Dermis lymphatic vessel endothelial cell (primary cell): ENCODE measurements at places on chromosomes 5 and 9. TPM values are rescaled to one million over a fixed set of nuclear protein-coding genes. Genes with fewer than 3 reads are reported as not detected.

Gene LCP2
- not detected in 2 replicates for total RNA-seq

Gene PCDHGB4
- 6.7 and 11.3 TPM in 2 replicates for total RNA-seq

Gene TAF11L6
- total RNA-seq = not detected in 2 replicates

Gene NLN
- total RNA-seq = 23.2 and 34.1 TPM in 2 replicates

Gene CDH18
- not detected in 2 replicates for total RNA-seq

Gene MARCOL
- total RNA-seq = not detected in 2 replicates

Gene ACTBL2
- under 0.01 TPM in 1 of 2 replicates, not detected in the other for total RNA-seq

Gene FBP1
- total RNA-seq = 0.09 and 0.33 TPM in 2 replicates

Gene ISCA1
- total RNA-seq = 33.1 and 39.7 TPM in 2 replicates

Gene PTAR1
- 59.4 and 70.1 TPM in 2 replicates for total RNA-seq

Gene ANKRD31
- under 0.01 TPM in 2 replicates for total RNA-seq

Gene PCDHGB3
- total RNA-seq = 2.6 and 4.3 TPM in 2 replicates

Gene TPPP
- total RNA-seq = 0.09 and 0.11 TPM in 2 replicates

Gene BARX1
- total RNA-seq = not detected in 2 replicates

Gene PSMB7
- total RNA-seq = 167 and 197 TPM in 2 replicates

Gene SLC24A2
- not detected in 2 replicates for total RNA-seq

Gene PCDHB6
- total RNA-seq = 0.09 and 0.11 TPM in 2 replicates

Gene KIF20A
- total RNA-seq = 8.3 and 11.8 TPM in 2 replicates

Gene STPG3
- total RNA-seq = 0.54 TPM in 1 of 2 replicates, not detected in the other

Gene PRDM9
- total RNA-seq = not detected in 2 replicates

Gene PLEKHG4B
- total RNA-seq = under 0.01 and 0.11 TPM in 2 replicates

Gene LRRC19
- not detected in 2 replicates for total RNA-seq

Gene BARHL1
- not detected in 2 replicates for total RNA-seq

Gene MEF2C
- total RNA-seq = 179 and 220 TPM in 2 replicates

Gene DNAJC18
- total RNA-seq = 7.3 and 7.8 TPM in 2 replicates

Gene PCDHA1
- under 0.01 and 0.09 TPM in 2 replicates for total RNA-seq

Gene FGF10
- total RNA-seq = not detected in 2 replicates

Gene SLC12A7
- 18.4 and 19.1 TPM in 2 replicates for total RNA-seq

Gene NKD2
- under 0.01 and 0.11 TPM in 2 replicates for total RNA-seq

Gene NUTM2F
- total RNA-seq = not detected in 2 replicates

Gene DBH
- not detected in 2 replicates for total RNA-seq

Gene CAVIN4
- 1.8 and 1.9 TPM in 2 replicates for total RNA-seq

Gene STKLD1
- 0.69 and 0.98 TPM in 2 replicates for total RNA-seq

Gene UNC5A
- 0.22 and 0.26 TPM in 2 replicates for total RNA-seq

Gene PRR16
- total RNA-seq = under 0.01 and 0.11 TPM in 2 replicates

Gene ZNF354C
- 6.2 and 7.7 TPM in 2 replicates for total RNA-seq

Gene SV2C
- total RNA-seq = under 0.01 TPM in 2 replicates

Gene OCLN
- total RNA-seq = 0.43 and 1.5 TPM in 2 replicates

Gene C9orf50
- not detected in 2 replicates for total RNA-seq

Gene PSAT1
- 3.4 and 6.5 TPM in 2 replicates for total RNA-seq

Gene NDUFA8
- 29.9 and 38.8 TPM in 2 replicates for total RNA-seq

Gene PDCD1LG2
- total RNA-seq = 0.34 and 0.54 TPM in 2 replicates

Gene RANBP3L
- under 0.01 and 0.09 TPM in 2 replicates for total RNA-seq

Gene ACOT12
- total RNA-seq = not detected in 2 replicates

Gene YTHDC2
- total RNA-seq = 38.0 and 41.8 TPM in 2 replicates

Gene CYLC2
- total RNA-seq = not detected in 2 replicates

Gene CTXN3
- total RNA-seq = not detected in 2 replicates

Gene SPATA31C1
- not detected in 2 replicates for total RNA-seq

Gene FGFR4
- 1.3 and 3.3 TPM in 2 replicates for total RNA-seq
